SK-N-DZ (cell line): ENCODE measurements at places on chromosomes 1 and 21.

- DNase-seq = peak; percentile 52
Measured at GRCh38 chr1:7752512-7753417, 18.3 kb upstream of the VAMP3 start.

DNA sequence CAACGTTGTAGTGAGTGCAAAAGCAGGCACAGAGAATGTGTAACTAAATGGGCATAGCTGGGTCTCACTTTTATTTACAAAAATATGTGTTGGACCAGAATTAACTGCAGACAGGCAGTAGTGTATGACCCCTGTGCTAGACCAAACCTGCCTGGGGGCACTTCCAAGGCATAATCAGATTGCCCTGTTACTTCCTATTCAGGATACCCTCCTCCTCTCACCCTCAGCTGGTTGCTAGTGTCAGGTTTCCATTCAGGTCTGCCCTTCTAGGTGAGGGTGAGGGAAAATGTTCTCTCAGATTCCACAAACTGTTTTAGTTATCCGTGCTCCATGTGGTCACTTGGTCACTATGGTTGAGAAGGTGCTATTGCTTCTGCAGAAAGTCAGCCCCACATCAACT lies 387.3 kb downstream of the LMX1A start:
- DNase-seq = no peak

- DNase-seq = no peak
Measured at GRCh38 chr1:12386130-12386529, 156.3 kb downstream of the VPS13D start.

- DNase-seq = no peak
Measured at GRCh38 chr1:238772322-238772721, 614.0 kb upstream of the CHRM3 start.

GRCh38 chr1:181310560-181310959 lies 172.8 kb upstream of the CACNA1E start:
- no peak for DNase-seq

- DNase-seq = no peak
Measured at GRCh38 chr1:159879977-159880376, 17.5 kb upstream of the VSIG8 start.

- no peak for DNase-seq
Measured at GRCh38 chr1:238980053-238980452, 406.3 kb upstream of the CHRM3 start.
